ENCODE measurements at places on chromosomes 3 and 15.

DNA sequence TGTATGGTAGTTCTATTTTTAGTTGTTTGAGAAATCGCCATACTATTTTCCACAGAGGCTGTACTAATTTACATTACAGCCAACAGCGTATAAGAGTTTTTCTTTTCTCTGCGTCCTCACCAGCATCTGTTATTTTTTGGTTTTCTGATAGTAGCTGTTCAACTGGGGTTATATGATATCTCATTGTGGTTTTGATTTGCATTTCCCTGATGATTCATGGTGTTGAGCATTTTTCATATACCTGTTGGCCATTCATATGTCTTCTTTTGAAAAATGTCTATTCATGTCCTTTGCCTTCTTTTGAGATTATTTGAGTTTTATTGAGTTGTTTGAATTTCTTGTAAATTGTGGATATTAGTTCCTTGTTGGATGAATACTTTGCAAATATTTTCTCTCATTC lies 114.6 kb downstream of the LRRK1 start:
- no peak for DNase-seq

GRCh38 chr3:125202197-125202596 lies 10.4 kb downstream of the SLC12A8 start:
- peak; percentile 48 for DNase-seq

DNA sequence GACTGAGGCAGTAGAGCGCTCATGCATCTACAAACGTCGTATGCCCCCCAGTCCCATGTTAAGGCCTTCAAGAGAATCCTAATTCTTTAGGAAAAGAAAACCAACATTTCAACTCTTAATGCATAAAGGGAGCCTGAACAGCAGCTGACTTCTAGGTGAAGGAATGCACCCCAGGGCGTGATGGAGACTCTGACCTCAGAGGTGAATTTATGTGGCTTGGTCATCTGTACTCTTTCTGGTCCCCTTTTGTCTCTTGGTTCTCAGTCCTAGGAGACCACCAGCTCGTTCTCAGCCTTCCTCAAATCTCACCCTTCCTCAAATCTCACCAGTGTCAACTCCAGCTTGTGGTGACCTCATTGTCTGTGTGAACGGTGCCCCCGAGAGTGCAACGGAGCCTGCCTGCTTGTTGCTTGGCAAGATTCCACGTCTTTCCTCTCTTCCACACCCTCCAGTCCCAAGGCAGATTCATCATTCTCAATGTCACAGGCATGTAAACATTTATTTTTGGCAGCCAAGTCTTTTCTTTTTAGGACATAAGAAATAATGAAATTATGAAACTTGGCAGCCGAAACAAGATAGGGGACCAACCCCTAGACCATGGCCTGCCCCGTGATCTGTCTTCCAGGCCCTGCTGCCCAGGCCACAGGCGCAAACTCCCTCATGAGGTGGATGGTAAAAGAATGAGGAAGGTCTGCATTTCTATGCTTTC lies 166.2 kb downstream of the ADAMTS17 start:
- no peak for DNase-seq

DNA sequence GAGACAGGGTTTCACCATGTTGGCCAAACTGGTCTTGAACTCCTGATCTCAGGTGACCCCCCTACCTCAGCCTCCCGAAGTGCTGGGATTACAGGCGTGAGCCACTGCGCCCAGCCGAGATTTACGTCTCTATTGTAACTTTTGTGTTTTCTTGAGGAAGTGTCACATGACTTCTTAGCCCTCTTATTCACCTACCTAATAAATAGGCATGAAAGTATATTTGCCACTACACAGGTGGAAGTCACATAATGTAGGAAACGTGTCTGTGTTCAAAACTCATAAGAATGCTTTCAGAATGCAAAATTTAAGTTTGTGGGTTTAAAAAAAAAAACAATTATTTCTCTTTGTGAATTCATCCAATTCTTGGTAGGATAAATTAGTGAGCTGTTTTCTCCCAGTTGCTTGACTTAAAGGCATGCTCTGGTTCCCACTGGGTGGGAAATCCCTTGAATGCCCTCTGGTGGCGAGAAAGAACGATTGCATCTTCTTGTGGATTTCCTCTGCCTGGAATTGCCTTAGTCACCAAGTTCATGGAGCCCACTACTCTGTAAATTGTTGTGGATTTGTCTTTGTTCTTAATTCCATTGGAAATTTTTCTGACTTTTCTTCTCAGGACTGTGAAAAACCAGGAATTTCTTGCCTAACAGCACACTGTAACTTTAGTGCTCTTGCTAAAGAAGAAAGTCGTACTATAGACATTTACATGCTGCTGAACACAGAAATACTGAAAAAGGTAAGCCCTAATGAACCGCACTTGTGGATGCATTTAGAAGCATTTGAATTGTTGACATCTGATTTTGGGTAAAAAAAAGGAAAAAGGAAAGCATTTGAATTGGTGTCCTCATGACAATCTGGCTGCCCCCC lies 82.2 kb upstream of the CTDSPL start:
- DNase-seq = peak; percentile 32

GRCh38 chr3:152121270-152121636 lies 147.5 kb upstream of the MBNL1 start:
- no peak for DNase-seq
